ENCODE measurements at places on chromosomes 5 and 9. TPM values are rescaled to one million over a fixed set of nuclear protein-coding genes. Genes with fewer than 3 reads are reported as not detected.

TMEM8B gene
- 3.0 TPM for total RNA-seq

ARHGEF39 gene
- 0.66 TPM for total RNA-seq

ACOT12 gene
- total RNA-seq, result 2.0 TPM

GRCh38 chr5:1156033-1156753 is 44.3 kb upstream of the SLC12A7 start:
- peaks cover 14% of the 10 kb centered on the region for H3K27me3 ChIP-seq
- no peaks in the 10 kb centered on the region for H3K36me3 ChIP-seq
- DNase-seq, result no peak
- no peak overlapping the region for H3K27ac ChIP-seq
- no peaks in the 10 kb centered on the region for H3K4me1 ChIP-seq
- no peak overlapping the region for H3K4me3 ChIP-seq

- no peaks in the 10 kb centered on the region for H3K4me1 ChIP-seq
- no peak overlapping the region for H3K4me3 ChIP-seq
- no peak overlapping the region for H3K27ac ChIP-seq
- H3K27me3 ChIP-seq, result peaks cover 5% of the 10 kb centered on the region
Measured at GRCh38 chr5:560792-561166, 36.5 kb upstream of the SLC9A3 start.

DNA sequence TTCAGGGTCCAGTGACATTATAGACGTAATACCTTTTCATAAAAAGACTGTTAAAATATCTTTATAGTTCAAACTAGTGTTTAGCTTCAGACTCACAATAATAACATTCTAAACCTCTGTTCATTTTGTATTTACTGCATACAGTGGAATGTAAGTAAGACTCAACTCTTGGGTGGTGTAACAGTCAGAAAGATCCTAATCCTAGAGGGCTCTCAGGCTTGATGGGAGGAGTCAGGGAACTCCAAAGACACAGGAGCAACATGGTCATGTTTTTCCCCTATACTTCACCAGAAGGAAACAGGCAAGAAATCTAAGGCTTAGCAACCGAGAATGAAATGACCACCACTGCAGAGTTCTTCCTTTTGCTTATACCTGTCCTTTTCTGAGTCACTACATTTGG is 82.6 kb downstream of the MRPS27 start:
- no peak overlapping the region for H3K27ac ChIP-seq
- H3K4me1 ChIP-seq, result no peaks in the 10 kb centered on the region
- no peaks in the 10 kb centered on the region for H3K27me3 ChIP-seq
- no peaks in the 10 kb centered on the region for H3K36me3 ChIP-seq

Measured in fibroblast of lung (primary cell).